ENCODE measurements at places on chromosomes 11 and 22. TPM values are rescaled to one million over a fixed set of nuclear protein-coding genes. Genes with fewer than 3 reads are reported as not detected.
A peak's percentile ranks its signal among the peaks of the same experiment; 100 is the strongest.

The NAALAD2 gene
- total RNA-seq = not detected

The POU2AF1 gene
- 8.9 TPM for total RNA-seq

DNA sequence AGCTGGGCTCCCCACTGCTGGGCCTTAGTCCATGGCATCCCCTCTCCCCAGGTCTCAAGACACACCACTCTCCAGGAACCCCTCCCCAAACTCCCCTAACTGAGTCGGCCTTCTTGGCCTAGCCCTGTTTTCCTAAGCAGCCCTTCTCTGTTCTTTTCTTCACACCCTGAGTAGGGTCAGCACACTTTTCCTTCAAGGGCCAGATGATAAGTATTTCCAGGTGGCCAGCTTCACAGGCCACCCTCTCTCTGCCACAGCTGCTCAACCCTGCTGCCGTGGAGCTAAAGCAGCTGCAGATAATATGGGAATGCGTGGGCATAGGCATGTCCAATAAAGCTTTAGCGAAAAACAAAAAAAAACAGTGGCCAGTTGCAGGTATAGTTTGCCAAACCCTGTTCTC is 24.1 kb downstream of the DGCR2 start:
- DNase-seq = peak; percentile 73

- no peak for DNase-seq
Measured at GRCh38 chr22:45703758-45704157, 32.1 kb downstream of the ATXN10 start.

The MPEG1 gene
- 3.9 TPM for total RNA-seq

- DNase-seq = no peak
Measured at GRCh38 chr11:46373787-46374740, 7.4 kb upstream of the MDK start.

GRCh38 chr22:45582236-45582954 is 79.7 kb downstream of the FBLN1 start:
- DNase-seq = no peak

The CHADL gene
- 6.3 TPM for total RNA-seq

- no peak for DNase-seq
Measured at GRCh38 chr11:118670063-118670462, 9.4 kb downstream of the TREH start.

The OR8A1 gene
- total RNA-seq = not detected

The MYO18B gene
- not detected for total RNA-seq

GRCh38 chr22:20510811-20511577 is 3.6 kb downstream of the MED15 start:
- DNase-seq = no peak

The OR52B2 gene
- total RNA-seq = not detected

DNA sequence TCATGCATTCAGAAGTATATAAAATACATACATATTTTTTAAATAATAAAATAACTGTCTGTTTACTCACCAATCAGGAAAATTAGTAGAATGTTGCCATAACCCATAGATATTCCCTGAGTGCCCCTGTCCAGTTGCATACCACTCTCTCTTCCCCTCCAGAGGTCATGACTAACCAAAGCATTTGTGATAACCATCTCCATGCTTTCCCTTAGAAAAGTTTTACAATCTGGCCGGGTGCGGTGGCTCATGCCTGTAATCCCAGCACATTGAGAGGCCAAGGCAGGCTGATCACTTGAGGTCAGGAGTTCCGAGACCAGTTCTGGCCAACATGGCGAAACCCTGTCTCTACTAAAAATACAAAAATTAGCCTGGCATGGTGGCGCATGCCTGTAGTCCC is 33.2 kb upstream of the LDHA start:
- no peak for DNase-seq

DNA sequence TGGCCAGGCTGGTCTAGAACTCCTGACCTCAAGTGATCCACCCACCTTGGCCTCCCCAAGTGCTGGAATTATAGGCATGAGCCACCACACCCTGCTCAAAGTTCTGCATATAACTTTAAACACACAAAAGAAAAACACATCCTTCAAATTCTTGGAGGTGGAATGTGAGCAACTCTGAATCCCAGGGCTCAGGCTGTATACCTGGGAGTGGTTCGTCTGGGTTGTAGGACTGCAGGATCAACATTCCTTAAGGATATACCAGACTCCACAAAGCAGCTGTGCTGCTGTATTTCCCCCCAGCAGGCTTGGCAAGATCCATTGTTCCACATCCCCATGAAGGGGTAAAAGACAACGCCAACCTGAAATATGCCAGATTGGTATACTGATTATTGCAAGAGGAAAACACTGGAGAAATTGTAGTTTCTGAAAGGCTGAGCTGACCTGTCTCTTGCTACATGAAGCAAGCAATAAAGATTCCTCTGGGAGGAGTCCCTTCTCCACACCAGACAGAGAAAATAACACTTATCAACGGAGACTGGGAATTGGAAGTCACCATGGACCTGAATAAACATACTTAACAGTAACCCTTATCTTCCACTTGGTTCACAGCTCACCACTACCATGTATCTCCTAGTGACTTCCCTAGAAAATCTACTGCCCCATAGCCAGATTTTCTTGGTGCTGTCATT is 12.2 kb upstream of the RPS3 start:
- DNase-seq = no peak

DNA sequence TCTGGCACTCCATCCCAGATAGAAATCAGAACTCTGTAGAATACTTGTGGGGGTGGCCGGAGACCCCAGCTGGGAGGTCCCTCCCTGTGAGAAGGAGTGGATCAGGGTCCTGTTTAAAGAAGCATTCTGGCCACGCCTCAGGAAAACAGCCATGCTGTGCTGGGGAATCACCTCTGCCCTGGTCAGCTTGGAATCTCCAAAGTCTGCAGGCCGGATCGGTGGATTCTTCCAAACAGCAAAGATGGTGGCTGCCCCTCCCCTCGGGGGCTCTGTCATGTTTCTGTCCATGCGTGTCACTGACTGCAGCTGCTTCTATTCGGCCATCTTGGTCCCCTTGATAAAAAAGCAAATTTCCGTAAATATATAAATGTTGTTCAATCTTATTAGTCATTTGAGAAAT is 365.9 kb downstream of the JRKL start:
- DNase-seq = no peak

GRCh38 chr11:45994371-45995341 is 72.2 kb downstream of the LARGE2 start:
- no peak for DNase-seq

DNA sequence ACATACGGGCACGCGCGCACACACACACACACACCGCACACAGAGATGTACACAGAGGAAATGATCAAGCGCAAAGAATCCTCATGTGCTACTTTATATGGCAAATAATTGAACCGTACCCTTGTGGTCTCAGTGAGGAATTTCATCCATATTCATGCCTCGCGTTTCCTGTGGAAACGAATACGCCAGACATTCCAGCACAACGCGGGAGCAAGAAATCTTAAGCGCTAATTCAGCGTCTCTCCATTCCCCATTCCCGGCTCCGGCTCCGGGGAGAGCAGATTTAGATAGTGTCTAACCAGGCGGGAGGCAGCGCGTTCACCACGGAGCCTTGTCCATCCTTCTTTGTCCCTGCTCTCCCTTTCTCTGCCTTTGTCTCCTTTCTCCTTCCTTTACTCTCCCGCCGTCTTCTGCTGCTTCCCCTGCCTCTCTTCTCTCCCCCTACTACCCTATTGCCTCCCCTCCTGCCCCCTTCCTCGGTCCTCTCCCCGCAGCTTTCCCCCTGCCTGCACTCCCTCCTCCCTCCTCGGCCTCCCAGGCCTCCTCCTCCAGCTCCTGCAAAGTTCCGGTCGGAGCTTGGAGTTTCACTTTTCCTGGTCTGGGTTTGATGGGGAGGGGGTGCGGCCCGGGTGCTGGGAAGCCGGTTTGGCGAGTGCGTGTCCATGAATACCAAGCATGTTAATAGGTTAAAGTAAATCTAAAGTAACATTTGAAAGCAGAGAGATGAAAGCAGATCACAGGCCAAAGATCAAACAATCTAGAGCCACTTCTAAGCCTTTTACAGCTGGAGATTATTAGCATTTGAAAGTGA is 579.3 kb downstream of the BUD13 start:
- DNase-seq = peak; percentile 69

The CADM1 gene
- 12.5 TPM for total RNA-seq

The CABP7 gene
- total RNA-seq = 0.78 TPM

- peak; percentile 26 for DNase-seq
Measured at GRCh38 chr22:35648066-35649025, at the start of gene APOL6. APOL6 (plus strand) TSS chr22:35648446; CDS start chr22:35656426, 7,980 bp downstream.

The PTGDR2 gene
- total RNA-seq = 0.52 TPM

- DNase-seq = no peak
Measured at GRCh38 chr11:124984512-124984854, 30.5 kb downstream of the CCDC15 start.

The NXPE1 gene
- not detected for total RNA-seq

DNA sequence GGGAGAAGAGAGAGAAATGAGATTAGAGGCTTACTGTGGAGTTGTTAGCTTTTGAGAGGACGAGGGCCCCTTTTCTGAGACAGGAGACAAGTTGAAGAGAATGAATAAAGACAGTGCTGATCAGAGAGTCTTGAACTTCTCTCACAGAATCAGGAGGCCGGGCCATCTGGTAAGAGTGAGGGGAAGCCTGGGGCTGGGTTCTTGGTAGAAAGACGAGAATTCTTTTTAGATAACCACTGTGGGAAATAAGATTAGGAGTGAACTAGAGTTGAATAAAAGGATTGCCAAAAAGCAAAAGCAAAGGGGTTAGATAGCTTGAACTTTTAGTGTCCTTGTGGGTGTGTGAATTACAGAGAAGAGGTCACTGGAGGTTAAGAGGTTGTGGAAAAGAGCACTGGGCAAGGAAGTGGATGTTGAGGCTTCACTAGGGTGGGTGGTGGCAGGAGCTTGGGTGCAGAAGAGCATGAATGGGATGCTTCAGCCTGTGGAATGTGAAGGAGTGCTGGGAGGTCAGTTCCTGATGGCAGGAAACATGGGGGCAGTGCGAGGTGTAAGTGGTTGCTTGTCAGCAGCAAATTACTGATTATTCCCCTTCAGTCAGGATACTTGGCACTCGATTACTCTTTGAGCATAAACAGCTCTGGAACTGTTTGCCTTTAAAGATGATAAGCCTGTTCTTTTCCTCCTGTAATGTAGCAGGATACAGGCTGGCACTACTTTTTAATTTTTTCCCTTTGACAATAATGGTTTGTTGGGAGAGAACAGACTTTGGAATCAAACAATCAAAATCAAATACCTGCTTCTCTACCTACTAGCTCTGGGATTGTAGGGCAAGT is 98.3 kb downstream of the ARHGAP42 start:
- DNase-seq = no peak

The OR52I2 gene
- not detected for total RNA-seq

- DNase-seq = no peak
Measured at GRCh38 chr11:118219732-118220131, 5.1 kb downstream of the JAML start.

- DNase-seq = no peak
Measured at GRCh38 chr11:86957976-86958646, 2.9 kb upstream of the FZD4 start.

DNA sequence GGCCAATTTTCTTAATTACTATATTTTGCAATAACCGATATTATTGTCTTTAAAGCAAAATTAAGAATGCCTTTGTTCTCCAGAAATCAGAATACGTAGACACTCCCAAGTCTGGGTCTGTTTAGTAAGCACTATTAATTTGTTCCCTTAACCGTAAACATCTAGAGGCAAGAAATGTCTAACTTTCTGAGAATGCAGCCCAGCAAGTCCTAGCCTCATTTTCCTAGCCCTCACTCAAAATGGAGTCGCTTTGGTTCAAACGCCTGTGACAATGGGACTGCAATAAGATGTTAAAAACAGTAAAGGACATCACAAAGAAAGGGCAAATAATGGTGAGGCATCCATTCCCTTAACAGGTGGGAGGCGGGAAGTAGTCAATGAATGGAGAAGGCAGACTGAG is 280.7 kb downstream of the DLG2 start:
- DNase-seq = no peak

The AQP11 gene
- total RNA-seq = 1.6 TPM

The MYOD1 gene
- not detected for total RNA-seq

DNA sequence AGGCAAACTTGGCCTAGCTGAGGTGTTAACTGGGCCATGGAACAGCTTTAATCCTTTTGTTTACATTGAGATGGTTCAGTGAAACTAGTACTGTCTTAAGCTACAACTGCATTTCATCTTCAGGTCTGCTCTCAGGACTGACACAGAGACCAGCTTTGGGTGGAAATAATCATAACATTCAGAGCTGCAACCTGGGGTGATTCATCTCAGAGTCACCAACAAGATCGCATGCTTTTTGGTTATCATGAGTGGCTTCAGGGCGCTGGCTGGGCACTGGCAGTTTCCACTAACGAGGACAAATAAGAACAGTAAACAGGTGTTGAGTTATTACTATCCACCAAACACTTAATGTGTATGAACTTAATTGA is 60.9 kb upstream of the PAX6 start:
- no peak for DNase-seq
